ENCODE measurements at places on chromosomes 7 and 10.

GRCh38 chr10:75462865-75463264 is 31.4 kb downstream of the LRMDA start:
- no peak for DNase-seq

- DNase-seq = no peak
These were observed at the start of gene FRMD4A for GRCh38 chr10:14330388-14331061. TSS of gene FRMD4A (minus strand) at chr10:14330924.

DNA sequence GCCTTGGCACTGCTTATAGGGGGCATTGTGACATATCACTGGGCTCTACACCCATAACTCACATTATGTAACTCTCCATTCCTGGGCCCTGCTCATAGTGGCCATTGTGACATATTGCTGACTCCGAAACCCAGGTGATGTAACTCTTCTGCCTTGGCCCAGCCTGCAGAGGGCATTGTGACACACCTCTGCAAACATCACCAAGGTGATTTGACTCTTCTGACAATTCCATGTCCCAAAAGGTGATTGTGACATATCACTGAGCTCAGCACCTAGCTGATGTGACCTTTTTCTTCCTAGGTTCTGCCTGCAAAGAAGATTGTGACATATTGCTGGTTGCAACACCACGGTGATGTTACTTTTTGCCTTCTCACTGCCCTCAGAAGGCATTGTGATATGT is 36.5 kb upstream of the ZNF680 start:
- DNase-seq = no peak

DNA sequence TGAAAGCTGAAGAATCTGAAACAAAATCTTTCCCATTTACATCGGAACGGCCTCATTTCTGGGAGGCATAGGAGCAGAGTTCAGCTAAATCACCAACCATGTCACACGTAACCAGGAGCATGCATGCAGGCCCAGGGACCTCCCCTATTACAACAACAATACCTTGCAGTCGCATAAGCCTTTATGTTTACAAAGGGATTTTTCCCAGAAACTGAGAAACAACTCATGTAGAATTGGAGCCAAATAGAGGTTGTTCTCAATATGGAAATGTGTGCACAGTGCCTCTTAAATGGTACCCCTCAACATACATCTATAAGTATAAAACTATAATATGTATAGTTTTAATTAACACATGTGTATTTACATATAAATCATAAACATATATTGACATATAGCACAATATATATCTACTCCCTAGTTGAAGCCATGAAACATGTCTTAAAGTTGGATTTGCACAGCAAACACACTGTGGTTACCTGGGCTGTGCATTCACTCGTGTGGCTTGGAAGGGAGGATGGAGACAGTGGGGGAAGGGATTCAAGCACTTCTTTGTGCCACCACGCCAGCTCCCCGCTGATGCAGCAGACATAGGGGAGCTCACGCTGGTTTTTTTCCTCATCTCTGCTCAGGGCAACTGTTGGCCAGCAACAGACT is 35.0 kb upstream of the DGKI start:
- no peak for DNase-seq

GRCh38 chr7:67753891-67754290 is 757.3 kb downstream of the TYW1 start:
- DNase-seq = no peak

- DNase-seq = no peak
These were observed 48.6 kb upstream of the CTBP2 start for GRCh38 chr10:125208854-125209565.

GRCh38 chr10:117535298-117536071 is 7.1 kb upstream of the EMX2 start:
- DNase-seq = no peak

DNA sequence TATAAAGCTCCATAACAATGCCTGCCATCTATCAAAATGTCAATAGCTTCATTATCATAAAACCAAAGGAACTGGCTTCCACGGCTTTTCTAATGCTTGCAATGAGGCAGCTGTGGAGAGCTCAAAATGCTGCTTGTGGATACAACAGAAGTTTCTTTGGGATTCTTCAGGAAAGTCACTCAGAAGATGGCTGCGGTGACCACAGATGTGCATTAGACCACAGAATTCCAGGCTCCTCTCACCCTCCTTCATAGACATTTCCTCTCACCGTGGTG is 77.2 kb downstream of the CDCA7L start:
- DNase-seq = no peak

DNA sequence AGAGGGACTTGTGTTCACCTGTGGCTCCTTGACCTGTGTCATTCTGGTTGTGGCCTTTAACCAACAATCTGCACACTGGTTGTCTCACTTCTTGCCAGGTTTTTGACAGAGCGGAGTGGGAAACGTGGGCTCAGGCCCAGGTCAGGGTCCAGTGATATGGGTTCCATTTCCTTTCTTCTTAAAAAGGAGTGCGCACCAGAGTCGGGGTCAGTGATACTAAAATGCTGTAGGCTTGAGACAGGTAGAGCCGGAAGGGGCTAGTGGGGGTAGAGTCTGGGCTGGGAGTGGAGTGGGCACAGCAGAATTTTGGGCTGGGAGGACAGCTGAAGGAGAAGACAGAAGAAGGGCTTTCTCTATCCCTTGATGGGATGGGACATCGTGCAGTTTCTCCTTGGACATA is 61.2 kb downstream of the SH2D4B start:
- DNase-seq = no peak

GRCh38 chr10:133274751-133275683 is 1.7 kb downstream of the ADAM8 start:
- DNase-seq = peak; percentile 81

GRCh38 chr10:30433730-30434272 is at the start of gene MAP3K8:
TSS of gene MAP3K8 (plus strand) at chr10:30434184. CDS start at chr10:30438939, 4,755 bp downstream.
- DNase-seq = peak; percentile 84

DNA sequence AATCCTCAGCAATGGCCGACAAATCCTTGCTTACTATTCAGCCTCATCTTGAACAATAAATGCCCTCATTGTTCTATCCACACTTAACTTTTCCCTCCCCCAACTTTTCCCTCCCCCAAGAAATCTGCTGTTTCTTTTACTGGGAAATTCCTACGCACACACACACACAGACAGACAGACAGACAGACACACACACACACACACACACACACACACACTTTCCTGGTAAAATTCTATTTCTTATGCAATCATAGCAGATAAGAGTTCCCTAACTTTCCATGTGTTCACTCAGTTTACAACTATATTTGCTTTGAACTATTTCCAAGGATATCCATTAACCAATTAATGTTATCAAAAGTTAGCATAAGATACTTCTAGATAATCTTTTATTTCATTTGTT is 52.9 kb downstream of the RELN start:
- no peak for DNase-seq

DNA sequence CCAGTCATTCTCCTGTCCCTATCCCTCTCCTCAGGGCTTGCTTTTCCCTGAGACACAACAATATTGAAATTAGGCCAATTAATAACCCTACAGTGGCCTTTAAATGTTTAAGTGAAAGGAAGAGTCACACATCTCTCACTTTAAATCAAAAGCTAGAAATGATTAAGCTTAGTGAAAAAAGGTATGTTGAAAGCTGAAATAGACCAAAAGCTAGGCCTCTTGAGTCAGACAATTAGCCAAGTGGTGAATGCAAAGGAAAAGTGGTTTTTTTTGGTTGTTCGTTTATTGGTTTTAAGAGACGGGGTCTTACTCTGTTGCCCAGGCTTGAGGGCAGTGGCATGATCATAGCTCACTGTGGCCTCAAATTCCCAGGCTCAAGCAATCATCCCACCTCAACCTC is 9.7 kb upstream of the ATAD1 start:
- no peak for DNase-seq

DNA sequence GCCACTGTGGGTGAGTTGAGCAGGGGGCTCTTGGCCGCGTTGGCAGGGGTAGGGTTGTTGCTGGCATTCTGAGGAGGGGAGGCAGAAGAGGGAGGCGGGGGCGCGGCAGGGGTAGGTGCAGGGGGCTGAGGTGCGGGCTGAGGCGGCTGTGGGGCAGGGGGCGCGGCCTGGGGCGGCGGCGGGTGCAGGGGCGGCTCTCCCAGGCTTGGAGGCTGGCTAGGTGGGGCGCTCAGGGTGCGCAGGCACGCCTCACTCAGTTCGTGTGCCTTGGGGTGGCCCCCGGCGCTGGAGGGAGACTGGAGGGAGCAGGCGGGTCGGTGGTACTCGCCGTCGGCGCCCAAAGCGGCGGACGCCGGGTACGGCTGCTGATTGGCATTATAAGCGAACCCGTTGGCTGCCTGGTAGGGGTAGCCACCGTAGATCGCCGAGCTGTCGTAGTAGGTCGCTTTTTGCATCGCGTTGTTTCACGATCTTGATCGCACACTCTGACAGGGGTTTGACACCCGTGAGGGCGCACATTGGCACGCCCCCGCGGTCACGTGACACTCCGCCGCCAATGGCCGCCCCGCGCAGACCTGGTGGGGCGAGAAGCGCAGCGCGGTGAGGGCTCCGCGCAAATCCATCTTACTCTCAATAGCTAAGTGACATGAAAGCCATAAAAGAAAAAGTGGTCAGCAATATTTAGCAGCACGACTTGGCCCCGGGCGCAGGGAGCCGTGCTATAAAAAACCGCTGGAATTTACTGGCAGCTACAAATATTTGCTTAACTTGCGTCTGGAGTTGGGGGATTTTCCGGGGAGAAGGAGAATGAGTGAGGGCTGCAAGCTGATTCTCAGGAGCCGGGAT is 7.9 kb upstream of the HOXA2 start:
- no peak for DNase-seq

DNA sequence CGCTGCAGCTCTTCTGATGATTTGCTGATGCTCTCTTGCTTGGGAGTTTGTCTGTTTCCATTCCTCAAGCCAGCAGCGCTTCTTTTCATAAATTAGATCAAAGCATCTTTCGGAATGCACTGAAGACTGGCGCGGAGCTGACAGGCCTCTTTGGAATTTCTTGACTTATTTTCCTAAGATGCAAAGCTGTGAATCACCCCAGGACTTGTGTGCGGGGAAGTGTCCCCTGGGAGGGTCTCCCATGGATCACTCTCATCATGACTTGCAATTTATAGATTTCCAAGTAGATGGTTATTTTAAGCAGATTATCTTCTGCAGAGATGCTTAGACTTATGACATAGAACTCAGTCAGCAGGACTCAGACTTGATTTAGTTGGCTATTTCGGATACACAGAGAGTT is 467.2 kb downstream of the TCERG1L start:
- no peak for DNase-seq

- DNase-seq = no peak
These were observed 7.3 kb downstream of the POLL start for GRCh38 chr10:101580486-101581399.

GRCh38 chr10:106864031-106864430 is 300.5 kb downstream of the SORCS1 start:
- DNase-seq = no peak

- no peak for DNase-seq
These were observed 62.1 kb upstream of the LYZL2 start for GRCh38 chr10:30691639-30692015.

- DNase-seq = no peak
These were observed 215.0 kb downstream of the USP6NL start for GRCh38 chr10:11396311-11396955.

GRCh38 chr10:13528875-13529713 is at the start of gene BEND7:
TSS of gene BEND7 (minus strand) at chr10:13529014. CDS start at chr10:13528533, 481 bp downstream.
- peak; percentile 17 for DNase-seq

GRCh38 chr7:147413557-147413870 is 1177.1 kb upstream of the C7orf33 start:
- DNase-seq = no peak

GRCh38 chr10:11141571-11142091 is 124.0 kb downstream of the CELF2 start:
- DNase-seq = no peak

- DNase-seq = no peak
These were observed 11.3 kb upstream of the ESYT2 start for GRCh38 chr7:158840604-158841003.

- DNase-seq = no peak
These were observed 15.5 kb upstream of the SP4 start for GRCh38 chr7:21412410-21412851.

DNA sequence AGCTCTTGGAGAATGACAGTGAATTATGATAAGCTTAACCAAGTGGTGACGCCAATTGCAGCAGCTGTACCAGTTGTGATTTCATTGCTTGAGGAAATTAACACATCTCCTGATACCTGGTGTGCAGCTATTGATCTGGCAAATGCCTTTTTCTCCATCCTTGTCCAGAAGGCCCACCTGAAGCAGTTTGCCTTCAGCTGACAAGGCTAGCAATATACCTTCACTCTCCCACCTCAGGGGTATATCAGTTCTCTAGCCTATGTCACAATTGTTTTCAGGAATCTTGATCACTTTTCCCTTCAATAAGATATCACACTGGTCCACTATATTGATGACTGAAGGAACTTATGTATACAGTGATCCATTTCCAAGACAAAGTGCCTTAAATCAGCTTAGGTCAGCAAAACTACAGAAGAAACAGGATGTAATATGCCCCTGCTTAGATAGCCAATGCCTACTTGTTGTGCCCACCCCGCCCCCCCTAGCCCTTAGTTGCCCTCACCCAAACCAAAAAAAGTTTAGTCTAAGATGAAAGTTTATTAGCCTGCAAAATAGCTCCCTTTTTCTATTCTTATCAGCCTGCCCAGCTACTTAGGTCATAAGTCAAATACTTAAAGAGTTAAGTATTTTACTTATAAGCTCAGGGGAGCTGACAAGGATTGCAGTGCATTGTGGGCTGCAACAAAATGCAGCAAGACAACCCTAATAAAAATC is 45.1 kb downstream of the PTPRE start:
- no peak for DNase-seq

- peak; percentile 31 for DNase-seq
These were observed 35.4 kb upstream of the KNDC1 start for GRCh38 chr10:133124357-133125211.

DNA sequence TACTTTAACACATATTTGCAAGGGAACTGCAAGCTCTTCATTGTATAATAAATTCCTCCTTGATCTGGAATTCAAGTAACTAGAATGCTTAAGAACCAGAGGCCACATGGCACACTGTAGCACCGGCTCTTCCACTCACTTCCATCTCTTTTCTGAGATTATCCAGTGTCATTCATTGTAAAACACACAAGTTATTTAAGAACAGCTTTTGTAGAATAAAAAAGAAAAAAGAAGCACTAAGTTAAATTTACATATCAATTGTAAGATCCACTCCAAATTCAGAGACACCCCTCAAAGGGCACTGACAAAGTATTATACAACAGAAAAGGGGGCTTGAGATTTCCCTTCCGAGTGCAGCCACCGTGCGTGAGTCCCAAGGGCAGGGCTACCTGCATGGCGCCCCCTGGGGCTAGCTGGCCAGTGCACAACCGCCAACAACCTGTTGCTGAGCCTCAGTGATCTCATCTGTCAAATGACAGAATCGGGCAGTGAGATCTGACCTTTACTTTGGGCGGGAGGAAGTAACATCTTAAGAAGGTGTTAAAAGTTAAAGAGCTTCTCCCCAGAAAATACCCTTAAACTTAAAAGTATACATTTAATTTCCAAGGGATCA is 12.5 kb downstream of the GLI3 start:
- DNase-seq = no peak

GRCh38 chr10:123434435-123435039 is 231.6 kb upstream of the GPR26 start:
- no peak for DNase-seq

- no peak for DNase-seq
These were observed 129.4 kb downstream of the KAT6B start for GRCh38 chr10:74955796-74956195.
